ENCODE measurements at places on chromosomes 3 and 15.

- DNase-seq = no peak
Observed at GRCh38 chr3:53180305-53181023, 19.5 kb downstream of the PRKCD start.

DNA sequence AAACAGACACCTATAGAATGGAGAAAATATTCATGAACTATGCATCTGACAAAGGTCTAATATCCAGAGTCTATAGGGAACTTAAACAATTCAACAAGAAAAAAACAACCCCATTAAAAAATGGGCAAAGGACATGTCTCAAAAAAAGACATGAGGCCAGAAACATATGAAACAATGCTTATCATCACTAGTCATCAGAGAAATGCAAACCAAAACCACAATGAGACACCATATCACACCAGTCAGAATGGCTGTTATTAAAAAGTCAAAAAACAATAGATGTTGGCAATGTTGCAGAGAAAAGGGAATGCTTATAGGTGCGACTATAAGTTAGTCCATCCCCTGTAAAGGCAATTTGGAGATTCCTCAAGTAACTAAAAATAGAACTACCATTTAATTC is 11.4 kb upstream of the HDGFL3 start:
- no peak for DNase-seq

GRCh38 chr15:60787837-60788691 is 309.1 kb upstream of the ICE2 start:
- no peak for DNase-seq

DNA sequence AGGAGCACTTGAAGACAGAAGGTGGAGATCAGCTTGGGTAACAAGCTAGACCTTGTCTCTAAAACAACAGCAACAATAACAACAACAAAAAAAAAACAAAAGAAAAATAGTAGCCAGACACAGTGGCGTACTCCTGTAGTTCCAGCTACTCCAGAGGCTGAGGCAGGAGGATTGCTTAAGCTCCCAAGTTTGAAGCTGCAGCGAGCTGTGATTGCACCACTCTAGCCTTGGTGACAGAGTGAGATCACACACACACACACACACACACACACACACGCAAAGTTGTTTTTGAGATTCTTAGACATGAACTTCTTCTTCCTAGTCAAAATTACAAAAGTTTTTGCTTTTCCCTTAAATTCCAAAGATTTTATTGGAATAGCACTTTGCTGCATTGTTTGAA is 93.0 kb upstream of the IGSF10 start:
- no peak for DNase-seq

Measured in NCI-H1417 treated with DMSO at 0.1 percent for 48 hours (cell line).